ENCODE measurements at places on chromosomes 6 and 20. TPM values are rescaled to one million over a fixed set of nuclear protein-coding genes. Genes with fewer than 3 reads are reported as not detected.

The NRN1 gene
- 6.3 TPM for total RNA-seq

DNA sequence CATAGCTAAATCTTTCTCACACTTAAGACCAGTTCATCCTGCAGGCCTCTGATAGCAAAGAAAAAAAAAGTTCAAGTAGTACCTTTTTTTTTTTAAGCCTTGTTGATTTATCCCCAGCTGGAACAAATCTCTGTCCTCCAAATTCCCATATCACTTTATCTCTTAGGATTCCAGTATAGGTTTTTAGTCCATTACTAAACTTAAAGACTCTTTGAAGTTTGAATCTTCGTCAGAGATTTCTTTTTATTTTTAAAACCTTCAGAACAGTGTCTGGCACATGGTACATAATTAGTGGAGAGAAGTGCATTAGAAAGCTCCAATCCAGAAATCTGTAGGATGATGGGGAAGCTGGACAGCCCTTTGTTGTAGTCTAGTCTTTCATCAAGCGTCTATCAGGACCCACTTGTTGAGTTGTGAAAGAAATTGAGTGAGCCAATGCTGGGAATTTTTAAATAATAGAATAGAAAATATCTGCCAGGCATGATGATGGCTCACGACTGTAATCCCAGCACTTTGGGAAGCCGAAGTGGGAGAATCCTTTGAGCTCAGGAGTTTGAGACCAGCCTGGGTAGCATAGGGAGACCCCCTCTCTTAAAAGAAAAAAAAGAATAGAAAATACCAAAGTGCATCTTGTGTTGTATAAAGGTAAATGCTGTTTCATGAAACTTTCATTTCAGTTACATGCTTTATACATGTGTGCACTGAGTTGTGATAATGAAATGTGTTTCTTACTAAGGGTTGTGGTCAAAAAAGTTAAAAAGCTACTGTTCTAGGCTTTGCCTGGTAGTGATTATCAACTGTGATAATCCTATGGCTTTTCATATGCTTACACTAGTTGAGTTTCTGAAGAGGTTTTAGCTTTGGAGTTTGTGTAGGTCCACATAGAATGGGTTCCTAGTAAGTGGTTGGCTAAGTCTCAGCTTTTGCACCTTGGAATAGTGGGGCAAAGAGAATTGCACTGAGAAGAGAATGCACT, 3.2 kb downstream of the NFYA start:
- no peak for DNase-seq
- peak overlapping the region; percentile 68 for H3K4me3 ChIP-seq

The UCKL1 gene
- total RNA-seq = 44.1 TPM

DNA sequence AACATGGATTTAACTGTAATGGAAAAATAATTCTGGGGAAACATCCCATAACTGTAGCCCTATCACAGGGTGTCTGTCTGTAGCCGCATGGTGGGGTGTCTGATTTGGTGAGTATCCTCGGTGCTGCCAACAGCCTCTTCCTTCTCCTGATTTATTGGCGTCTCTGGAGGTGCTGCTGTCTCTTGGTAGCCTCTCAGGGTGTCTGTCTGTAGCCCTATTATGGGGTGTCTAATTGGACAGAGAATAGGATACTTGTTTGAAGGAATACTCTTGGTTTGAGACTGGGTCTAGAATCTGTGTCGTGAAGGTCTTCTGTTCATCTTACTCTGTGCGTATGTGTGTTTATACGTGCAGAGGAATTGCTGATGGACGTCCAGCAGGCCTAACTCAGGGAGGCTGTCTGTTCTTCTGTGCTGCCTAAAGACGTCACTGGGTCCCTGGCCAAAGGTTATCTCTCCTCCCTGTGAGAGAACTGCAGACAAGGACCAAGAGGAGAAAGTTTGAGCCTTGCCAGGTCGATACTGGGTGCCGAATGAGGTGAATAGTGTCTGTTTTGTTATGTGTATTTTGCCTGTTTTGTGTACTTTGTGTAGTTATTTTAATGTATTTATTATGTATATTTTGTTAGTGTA, 18.9 kb upstream of the AGPAT4 start:
- no peaks in the 10 kb centered on the region for H3K27me3 ChIP-seq
- no peaks in the 10 kb centered on the region for H3K4me1 ChIP-seq

The RAB44 gene
- total RNA-seq = 0.07 TPM

The MTO1 gene
- total RNA-seq = 28.3 TPM

- no peaks in the 10 kb centered on the region for H3K27me3 ChIP-seq
- no peak overlapping the region for H3K27ac ChIP-seq
- no peak for DNase-seq
- H3K4me3 ChIP-seq = no peak overlapping the region
- peaks cover 6% of the 10 kb centered on the region for H3K4me1 ChIP-seq
These were observed 932.1 kb upstream of the MANEA start for GRCh38 chr6:94645191-94645590.

DNA sequence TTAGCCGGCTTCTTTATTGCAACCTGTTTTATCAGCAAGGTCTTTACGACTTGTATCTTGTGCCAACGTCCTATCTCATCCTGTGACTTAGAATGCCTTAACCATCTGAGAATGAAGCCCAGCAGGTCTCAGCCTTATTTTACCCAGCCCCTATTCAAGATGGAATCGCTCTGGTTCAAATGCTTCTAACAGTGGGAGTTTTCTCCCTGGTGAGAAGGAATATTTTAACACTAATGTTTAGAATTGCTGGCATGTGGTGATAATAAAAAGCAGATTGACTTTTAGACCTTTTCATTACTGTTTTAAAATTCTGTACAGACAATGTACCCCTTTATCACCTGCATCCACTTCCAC, 9.9 kb upstream of the KCNK15 start:
- peak overlapping the region; percentile 79 for H3K4me3 ChIP-seq
- peak overlapping the region; percentile 78 for H3K27ac ChIP-seq
- H3K4me1 ChIP-seq = peaks cover 10% of the 10 kb centered on the region
- DNase-seq = no peak
- H3K36me3 ChIP-seq = peaks cover 4% of the 10 kb centered on the region

Data from type B pancreatic cell (in vitro differentiated cells).